ENCODE measurements at places on chromosomes 6 and 20. TPM values are rescaled to one million over a fixed set of nuclear protein-coding genes. Genes with fewer than 3 reads are reported as not detected.

The STMND1 gene
- not detected for polyA plus RNA-seq

The ZMYND8 gene
- 33.2 TPM for polyA plus RNA-seq

The PAX1 gene
- 3.4 TPM for polyA plus RNA-seq

The MLIP gene
- polyA plus RNA-seq = 34.1 TPM

The BEND6 gene
- polyA plus RNA-seq = 0.15 TPM

The NMBR gene
- polyA plus RNA-seq = 0.26 TPM

The INSM1 gene
- 0.49 TPM for polyA plus RNA-seq

The FAM217B gene
- 33.5 TPM for polyA plus RNA-seq

The PLN gene
- 10.1 TPM for polyA plus RNA-seq

The PKIG gene
- polyA plus RNA-seq = 52.1 TPM

The RPP40 gene
- polyA plus RNA-seq = 16.6 TPM

The CST4 gene
- not detected for polyA plus RNA-seq

The DIDO1 gene
- polyA plus RNA-seq = not detected

The ZNF334 gene
- polyA plus RNA-seq = 17.1 TPM

The DCBLD1 gene
- polyA plus RNA-seq = 8.5 TPM

The ACTR5 gene
- 6.9 TPM for polyA plus RNA-seq

The RPL10A gene
- polyA plus RNA-seq = 2,444 TPM

The HCRTR2 gene
- not detected for polyA plus RNA-seq

The MBOAT1 gene
- polyA plus RNA-seq = 10.1 TPM

The SPATA25 gene
- polyA plus RNA-seq = 4.2 TPM

The TRIM15 gene
- polyA plus RNA-seq = not detected

The IRF4 gene
- polyA plus RNA-seq = not detected

The EFCAB8 gene
- polyA plus RNA-seq = 0.07 TPM

The VSX1 gene
- not detected for polyA plus RNA-seq

The GGTLC1 gene
- not detected for polyA plus RNA-seq

The MAFB gene
- 9.9 TPM for polyA plus RNA-seq

The POU5F1 gene
- 0.60 TPM for polyA plus RNA-seq

The MEP1A gene
- not detected for polyA plus RNA-seq

The RBPJL gene
- polyA plus RNA-seq = not detected

The TRIM31 gene
- polyA plus RNA-seq = not detected

The RIPPLY2 gene
- polyA plus RNA-seq = not detected

The SLC17A2 gene
- not detected for polyA plus RNA-seq

The SCAND1 gene
- polyA plus RNA-seq = 35.1 TPM

The MTRF1L gene
- 20.2 TPM for polyA plus RNA-seq

The TRIM40 gene
- polyA plus RNA-seq = not detected

The QRSL1 gene
- not detected for polyA plus RNA-seq

The ASXL1 gene
- 37.7 TPM for polyA plus RNA-seq

The TTK gene
- 4.6 TPM for polyA plus RNA-seq

The GMPR gene
- not detected for polyA plus RNA-seq

The KCNQ5 gene
- polyA plus RNA-seq = not detected

Data from muscle of arm (tissue), 14 donors.